ENCODE measurements at places on chromosomes 2 and 18.

- no peak for DNase-seq
Measured at GRCh38 chr2:208807756-208808155, 401.2 kb downstream of the PTH2R start.

DNA sequence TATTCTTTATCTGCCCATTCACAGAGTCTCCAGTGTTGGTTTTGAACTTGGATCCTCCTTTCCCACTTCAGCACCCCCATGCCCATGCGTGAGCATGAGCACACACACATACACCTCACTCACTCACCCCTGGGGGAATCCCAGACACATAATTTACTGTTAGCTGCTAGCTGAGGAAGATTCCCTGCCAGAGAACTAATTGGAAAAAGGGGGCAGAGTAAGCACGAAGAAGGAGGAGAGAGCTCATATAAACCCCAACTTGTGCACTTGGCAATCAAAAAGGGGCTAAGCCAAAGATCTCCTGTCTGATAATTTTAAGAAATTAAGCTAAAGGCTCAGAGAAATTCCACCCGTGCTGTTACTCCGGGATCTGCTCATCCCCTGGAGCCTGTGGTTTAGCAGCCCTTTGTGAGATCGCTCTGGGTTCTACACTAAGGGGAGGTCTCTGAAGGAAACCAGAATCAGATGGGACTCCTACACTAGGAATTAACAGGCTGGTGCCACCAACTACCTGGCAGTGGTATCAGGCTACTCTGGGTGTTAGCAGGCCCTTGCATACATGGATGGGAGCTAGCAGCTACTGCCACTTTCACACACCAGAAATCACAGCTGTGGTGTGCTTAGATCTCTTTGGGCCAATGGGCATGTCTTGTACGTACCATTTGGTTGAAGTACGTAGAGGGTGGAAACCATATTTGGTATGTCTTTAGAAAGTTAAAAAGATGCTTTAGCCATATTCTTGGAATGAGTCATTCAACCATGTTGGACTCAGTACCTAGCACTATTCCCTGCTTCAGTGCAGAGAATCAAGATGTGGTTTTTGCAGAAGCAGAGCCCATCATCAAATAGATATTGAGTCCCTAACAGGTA is 95.6 kb upstream of the SLC14A2 start:
- no peak for DNase-seq

DNA sequence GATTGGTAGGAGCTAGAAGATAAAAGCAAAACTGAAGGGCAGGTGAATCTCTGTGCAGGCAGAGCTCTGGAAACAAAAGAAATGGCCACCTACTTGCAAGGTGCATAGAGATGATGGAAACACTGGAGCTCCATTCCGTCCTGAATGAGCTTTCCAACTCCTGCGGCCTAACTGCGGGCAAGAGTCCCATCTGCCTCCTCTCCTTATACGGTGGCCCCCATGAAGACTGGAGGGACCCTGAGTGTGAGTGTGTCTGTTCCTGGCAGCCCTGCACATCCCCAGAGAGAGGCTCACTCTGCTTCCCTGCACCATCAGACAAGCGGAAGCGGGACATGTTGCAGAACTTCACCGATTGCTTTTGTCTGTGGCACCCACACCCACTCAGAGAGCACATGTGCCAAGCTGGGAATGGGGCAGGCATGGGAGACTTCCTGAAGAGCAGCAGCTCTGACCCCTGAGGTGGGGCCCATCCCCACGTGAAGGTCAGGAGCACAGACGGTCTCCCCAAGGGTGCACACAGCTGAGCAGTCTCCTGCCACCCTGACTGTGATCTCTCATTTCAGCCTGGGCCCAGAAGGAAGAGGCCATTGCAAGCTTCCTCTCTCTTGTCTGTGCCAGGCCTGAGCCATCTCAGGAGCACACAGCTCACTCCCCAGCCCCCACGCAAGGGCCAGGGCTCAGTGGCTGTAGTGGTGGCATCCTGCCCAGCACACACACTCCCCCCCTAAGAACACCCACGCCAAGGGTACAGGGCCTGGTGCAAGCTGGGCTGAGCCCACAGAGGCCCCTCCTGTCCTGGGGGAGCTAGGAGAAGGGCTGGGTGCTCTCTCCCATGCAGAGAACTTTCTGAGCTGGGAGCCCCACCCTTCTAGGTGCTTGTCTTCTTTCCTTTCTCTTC is 75.3 kb downstream of the STPG4 start:
- DNase-seq = no peak

DNA sequence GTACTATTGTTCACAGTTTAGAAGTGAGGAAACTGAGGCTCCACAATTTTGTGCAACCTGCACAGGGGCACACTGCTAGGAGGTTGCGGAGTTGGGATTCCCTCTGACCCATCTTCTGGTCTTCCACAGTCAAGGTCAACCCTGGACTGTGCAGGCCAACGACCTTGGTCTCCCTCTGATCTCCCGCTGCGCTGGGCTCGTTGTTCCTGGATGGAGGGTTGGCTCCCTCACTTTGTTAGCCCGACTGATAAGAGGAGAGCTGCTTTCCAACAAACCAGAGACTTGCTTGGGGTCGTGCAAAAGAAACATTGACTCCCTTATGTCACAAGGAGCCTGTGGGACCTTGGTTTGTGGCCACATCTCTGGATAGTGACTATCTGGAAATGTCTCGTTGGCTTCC is 187.6 kb downstream of the MYCN start:
- DNase-seq = peak; percentile 32

- DNase-seq = no peak
Measured at GRCh38 chr2:96914332-96914731, 44.5 kb upstream of the SEMA4C start.

GRCh38 chr2:238495422-238495821 is 68.7 kb downstream of the ASB1 start:
- DNase-seq = peak; percentile 35

DNA sequence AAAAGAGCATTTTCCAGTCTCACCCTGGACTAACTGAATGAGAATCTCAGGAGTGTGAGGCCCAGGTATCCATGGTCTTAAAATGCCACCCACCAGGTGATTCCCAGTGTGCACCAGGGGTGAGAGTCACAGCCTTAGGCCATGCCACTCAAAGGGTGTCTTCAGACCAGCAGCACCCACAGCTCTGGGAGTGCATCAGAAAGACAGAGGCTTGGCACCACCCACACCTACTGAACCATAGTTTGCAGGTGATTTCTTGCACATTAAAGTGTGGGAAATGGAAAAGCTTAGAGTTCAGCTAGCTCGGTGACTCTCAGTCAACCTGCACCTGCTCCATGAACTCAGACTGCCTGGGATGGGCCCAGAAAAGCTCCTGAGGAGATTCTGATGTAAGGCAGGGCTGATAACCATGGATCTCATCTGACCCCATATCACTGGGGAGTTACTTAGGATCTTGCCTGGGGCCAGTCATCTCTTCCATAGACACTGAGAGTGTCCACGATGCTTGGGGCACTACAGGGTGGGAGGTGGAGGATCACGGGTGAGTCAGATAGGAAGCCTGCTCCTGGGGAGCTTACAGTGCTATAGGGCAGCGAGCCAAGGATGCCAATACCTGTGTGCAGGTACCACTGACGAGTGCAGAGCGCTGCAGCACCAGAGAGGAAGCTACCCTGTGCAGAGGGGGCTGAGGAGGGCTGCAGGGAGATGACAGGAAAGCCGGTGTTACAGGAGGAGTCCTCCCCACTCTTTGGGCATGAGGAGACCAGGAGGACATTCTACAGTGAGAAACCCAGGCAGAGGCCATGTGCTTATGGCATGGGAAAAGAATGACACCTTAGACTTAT is 4.6 kb downstream of the IL37 start:
- DNase-seq = no peak
